ENCODE measurements at places on chromosomes 7 and 10.

- DNase-seq = peak; percentile 65
Observed at GRCh38 chr10:33193701-33194521, 140.6 kb downstream of the NRP1 start.

DNA sequence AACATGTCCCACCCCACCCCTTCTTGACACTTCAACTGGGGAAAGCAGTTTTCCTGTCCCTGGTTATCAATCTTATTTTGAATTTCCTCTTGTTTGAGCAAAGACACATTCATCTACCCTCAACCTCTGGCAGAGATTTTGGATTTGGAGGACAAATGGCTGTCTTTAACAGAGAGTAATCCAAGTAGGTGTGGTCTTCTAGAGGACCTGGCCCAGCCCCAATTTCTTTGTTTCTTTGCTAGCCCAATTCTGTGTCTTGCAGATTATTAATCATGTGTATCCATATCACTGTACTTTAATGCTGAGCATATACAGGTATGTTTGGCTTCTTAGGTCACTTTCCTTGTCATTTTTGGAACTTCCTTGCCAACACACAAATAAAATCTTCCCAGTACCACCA lies 58.8 kb upstream of the ADCY1 start:
- no peak for DNase-seq

DNA sequence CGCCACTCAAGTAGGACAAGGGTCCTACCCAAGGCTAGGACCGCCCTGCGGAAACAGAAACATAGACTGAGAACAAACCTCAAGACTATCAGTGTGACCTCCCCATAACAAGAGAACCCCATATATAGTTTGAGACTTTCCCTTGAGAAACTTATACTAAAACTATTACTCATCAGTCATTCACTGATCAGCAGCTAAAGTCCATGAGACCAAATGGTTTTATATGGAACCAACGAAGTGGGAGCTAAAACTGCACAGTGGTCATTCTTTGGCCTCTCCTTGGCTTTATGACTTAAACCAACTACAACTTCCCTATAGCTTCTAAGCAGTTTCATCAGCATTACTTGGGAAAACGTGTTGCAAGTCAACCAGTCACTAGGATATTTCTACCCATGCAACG lies 13.7 kb upstream of the ZSCAN21 start:
- no peak for DNase-seq

DNA sequence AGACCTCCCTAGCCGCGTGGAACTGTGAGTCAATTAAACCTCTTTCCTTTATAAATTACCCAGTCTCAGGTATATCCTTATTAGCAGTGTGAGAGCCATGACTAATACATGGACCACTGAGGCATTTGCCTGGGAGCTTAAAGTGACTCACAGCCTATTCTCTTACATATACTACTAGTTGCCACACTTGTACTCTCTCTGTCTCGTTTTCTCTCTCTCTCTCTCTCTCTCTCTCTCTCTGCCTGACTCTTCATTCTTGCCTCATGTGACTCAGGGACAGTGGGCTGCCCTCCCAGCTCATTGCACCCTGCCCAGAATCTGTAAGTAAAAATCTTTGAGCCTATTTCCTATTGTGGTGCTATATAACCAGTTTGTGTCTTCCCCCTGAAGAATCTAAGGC lies 238.5 kb upstream of the MAGI2 start:
- no peak for DNase-seq

DNA sequence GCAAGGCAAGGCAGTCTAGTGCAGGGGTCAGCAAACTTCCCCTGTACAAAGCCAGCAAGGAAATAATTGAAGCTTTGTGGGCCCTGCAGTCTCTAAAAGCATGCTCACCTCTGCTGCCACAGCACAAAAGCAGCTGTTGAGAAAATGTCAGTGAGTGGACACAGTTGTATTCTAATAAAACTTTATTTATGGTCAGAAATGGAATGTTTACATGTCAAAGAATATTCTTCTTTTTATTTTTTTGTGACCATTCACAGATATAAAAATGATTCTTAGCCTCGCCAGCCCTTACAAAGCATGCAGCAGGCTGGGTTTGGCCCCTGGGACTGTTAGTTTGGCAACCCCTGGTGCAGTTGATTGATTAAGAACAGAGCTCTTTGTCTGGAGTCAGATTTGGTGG lies 192.4 kb downstream of the BUB3 start:
- no peak for DNase-seq
